ENCODE measurements at places on chromosomes 12 and 14.

- DNase-seq, result no peak
These were observed 118.0 kb downstream of the KICS2 start for GRCh38 chr12:64103825-64104740.

DNA sequence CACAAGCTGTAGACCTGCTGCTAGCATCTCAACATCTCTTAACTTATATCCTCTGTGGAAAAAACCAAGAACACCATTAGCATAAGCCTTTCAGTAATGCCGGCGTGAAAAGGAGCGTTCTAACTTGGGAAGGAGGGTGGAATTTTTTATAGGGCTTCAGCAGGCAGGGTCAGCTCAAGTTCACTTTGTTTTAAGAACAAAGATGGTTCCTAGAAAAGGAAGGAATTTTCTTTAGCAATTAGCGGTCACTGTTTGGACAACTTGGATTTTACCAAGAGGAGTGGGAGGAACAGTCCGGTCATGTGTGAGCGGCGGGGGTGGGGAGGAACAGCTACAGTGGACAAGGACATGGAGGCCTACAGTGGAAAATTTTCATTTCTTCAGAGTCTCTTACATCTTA, 35.9 kb downstream of the BBS10 start:
- DNase-seq, result no peak

GRCh38 chr12:91142221-91142631, 30.9 kb upstream of the LUM start:
- no peak for DNase-seq

DNA sequence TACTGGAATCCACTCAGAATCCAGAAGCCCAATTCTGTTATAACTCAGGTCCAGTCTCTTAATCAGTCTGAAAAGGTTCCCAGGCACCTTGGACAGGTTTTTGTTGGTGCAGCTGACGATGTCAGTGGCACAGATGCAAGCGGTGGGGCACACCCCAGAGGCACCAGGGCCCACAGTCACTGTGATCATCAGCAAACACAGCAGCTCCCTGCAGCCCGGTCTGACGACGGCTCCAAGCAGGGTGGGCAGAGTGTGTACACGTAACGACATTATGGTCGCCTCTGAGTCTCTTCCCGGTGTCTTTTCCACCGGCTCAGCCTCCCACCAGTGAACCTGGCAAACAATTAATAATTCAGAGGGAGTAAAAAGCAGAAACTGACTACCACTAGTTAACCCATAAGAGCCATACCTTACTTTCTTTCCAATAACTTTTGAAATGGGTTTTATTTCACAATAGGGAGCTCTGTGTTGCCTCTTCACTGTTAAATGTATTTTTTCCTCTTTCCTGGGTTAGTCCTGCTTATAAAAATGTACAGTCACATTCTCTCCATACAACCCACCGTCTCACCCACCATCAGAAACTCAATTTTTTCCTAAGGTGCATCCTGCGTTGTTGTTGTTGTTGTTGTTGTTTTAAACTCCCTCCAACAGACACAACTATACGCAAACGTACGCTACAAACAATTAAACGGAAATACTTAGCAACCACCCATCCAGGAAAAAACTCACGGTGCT, 521 bp upstream of the PCED1B start:
- DNase-seq, result peak; percentile 34

GRCh38 chr12:57429473-57430111, 1.3 kb downstream of the R3HDM2 start:
- no peak for DNase-seq

DNA sequence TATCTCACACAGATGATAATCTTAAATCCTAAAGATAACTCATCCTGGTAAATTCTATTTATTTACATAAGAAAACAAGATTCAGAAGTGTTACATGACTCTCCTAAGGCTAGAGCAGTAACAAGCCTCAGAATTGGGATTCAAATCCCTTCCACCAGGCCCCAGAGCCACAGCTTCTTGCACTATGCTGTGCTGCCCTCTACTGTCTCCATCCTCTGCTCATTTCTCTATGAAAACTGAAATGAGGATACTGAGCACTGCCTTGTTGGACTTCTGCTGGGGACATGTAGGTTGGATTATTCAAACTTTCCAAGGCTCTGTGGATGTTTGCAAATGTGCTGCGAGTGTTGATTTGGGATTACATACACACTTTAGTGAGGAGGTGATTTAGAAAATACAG, 23.5 kb upstream of the C12orf50 start:
- DNase-seq, result no peak

DNA sequence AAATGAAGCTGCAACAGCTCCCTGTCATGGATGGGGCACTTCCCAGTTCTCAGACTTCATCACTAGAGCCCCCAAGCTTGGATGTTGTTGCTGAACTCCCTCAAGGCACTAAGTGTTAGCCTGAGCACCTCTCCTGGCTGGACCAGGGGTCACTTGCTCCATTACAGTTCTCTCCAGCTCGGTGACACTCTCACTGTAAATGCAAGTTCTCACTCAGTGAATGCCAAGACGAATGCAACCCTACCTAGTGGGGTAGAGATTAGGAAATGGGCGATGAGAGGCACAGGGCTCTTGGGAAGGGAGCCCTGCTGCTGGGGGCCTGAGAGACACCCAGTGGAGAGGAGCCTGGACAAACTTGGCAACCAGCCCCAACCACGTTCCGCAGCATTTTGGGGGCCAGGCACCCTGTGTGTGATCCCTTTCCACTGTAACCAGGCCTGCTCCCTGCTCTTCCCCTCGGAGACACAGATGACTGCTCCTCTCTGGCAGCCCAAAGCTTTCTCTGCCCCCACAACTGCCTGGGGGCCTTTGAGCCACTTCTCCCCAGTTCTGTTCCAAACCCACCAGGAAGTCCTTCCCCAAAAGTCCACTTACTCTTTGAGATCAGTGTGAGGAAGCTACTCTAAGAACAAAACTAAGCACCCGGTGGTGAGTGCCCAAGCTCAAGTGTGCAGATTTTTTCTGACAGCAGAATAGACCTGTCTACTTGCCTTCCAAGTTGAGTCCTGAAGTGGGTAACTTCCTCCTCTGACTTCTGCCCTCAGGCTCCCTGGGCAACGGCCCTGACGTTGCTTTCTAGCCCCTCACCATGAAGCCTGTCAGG, 8.0 kb upstream of the SELPLG start:
- DNase-seq, result no peak

DNA sequence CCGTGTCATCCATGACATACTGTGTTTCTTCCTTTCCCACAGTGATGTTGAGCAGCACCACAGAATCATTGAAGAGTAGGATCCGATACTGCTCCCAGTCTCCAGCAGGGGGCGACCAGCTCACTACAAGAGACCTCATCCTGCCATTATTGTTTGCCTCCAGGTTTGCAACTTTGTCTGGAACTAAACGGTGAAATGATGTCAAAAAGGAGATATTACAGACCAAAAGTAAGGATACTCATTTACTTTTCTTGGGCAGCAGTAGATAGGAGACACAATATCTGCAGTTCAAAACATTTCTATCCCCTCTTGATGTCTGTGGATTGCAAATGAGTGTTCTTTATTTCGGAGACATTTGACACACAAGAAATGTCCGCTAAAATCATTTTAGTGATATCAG, 47.2 kb downstream of the PTPRB start:
- peak; percentile 42 for DNase-seq

GRCh38 chr12:93852173-93852591, 175.0 kb downstream of the CRADD start:
- DNase-seq, result no peak

DNA sequence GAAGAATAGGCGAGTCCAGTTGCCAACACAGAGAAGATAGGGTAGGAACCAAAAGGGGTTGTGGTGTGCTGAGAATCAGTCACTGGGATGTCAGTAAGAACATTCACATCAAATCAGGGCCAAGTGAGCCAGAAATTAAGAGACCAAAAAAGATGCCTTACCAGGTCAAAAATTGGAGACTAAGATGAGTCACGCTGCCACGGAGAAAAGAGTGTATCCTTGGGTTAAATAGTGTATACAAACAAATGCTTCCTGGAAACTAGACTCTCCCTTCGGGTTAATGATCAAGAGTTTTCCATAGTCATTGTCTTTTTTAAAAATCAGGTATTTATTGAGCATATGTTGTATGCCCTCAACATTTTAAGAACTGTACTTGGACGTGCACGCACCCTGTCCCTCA, 45.2 kb upstream of the BAZ1A start:
- no peak for DNase-seq

DNA sequence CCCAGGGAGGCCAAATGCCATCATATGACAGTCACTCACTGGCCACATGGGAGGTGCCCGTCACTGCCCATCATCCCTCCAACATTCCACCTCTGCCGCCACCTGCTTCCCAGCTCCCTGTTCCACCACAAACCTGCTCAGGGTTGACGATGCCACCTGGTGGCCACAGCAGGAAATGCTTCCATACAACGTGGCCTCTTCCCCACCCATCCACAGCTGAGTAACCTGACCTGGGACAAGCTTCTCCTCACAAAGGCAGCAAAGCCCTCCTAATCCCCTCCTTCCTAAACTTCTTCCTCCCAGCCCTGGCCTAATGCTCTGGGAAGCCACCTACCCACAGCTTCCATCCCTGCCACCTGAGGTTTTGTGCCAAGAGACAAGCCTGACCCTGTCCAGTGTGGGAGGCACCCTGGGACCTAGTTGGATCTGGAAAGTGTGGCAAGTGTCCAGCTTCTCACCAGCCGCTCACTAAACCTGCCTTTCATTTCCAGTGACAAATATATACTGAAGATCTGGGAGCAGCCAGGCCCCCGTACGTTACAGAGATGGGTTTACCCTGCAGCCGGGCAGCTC, 4.3 kb downstream of the DEGS2 start:
- DNase-seq, result no peak

GRCh38 chr12:65537978-65538377, 259.5 kb downstream of the MSRB3 start:
- DNase-seq, result no peak

DNA sequence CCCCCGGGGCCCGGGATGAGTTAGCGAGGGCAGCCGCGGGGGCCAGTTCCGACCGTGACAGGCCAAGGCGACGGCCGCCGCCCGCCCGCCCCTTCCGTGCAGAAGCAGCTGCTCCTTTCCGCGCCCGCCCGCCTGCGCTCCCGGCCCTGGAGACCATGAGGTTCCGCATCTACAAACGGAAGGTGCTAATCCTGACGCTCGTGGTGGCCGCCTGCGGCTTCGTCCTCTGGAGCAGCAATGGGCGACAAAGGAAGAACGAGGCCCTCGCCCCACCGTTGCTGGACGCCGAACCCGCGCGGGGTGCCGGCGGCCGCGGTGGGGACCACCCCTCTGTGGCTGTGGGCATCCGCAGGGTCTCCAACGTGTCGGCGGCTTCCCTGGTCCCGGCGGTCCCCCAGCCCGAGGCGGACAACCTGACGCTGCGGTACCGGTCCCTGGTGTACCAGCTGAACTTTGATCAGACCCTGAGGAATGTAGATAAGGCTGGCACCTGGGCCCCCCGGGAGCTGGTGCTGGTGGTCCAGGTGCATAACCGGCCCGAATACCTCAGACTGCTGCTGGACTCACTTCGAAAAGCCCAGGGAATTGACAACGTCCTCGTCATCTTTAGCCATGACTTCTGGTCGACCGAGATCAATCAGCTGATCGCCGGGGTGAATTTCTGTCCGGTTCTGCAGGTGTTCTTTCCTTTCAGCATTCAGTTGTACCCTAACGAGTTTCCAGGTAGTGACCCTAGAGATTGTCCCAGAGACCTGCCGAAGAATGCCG, 699 bp downstream of the MGAT2 start:
- peak; percentile 59 for DNase-seq

- no peak for DNase-seq
These were observed 349.0 kb upstream of the RGS6 start for GRCh38 chr14:71583194-71583593.

GRCh38 chr14:58746261-58746660, 108.5 kb downstream of the DACT1 start:
- DNase-seq, result no peak

DNA sequence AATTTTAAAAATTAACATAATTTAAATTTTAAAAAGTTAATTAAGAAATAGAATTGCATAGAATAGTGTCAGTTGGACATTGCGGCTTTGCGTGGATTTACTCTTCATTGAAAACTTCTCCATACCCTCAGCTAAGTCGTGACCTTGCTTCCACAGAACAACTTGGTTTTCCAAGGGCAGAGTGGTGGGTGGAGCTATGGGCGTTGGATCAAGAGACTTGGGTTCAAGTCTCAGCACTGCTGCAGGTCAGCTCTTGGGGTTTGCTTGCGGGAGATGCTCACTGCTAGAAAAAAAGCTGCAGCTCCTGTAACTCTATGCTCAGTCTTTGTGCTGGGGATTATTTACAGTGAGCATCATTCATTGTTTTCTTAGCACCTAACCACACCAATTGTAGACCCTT, 133.7 kb downstream of the PRIMA1 start:
- no peak for DNase-seq

- DNase-seq, result no peak
These were observed 6.3 kb downstream of the MGP start for GRCh38 chr12:14879222-14879933.

- DNase-seq, result peak; percentile 17
These were observed 240.0 kb upstream of the CPNE8 start for GRCh38 chr12:39145175-39145999.

DNA sequence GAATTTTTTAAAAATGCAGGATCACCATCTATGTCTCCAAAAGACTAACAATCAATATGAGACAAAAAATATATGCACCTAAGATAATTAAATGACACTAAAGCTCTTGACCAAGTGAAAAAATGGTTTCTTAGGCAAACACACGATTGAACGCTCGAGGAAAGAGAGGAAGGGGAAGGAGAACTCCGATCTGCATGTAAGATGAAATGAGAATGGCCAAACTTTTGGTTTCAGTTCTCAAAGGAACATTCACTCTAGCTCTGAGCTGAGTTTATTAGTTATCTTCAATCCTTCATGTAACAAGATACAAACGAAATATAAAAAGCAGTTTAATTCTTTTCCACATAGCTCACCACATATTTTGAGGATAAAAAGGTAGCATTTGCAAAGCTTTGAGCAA, 2.8 kb downstream of the DYRK4 start:
- no peak for DNase-seq

DNA sequence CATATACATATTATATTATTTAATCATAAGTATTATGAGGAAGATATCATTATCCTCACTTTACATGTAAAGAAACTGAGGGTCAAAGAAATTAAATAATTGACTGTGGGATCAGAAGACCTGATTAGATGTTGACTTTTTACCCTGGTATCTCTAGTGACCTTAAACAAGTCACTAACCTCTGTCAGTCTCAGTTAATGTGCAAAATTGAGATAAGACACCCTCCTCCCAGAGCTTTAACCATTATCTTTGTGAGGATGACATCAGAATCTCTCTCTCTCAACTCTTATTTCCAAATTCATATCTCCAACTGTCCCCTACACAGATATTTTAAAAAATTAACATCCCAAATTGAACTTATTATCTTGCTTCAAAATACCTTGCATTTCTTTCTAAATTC, 177.8 kb downstream of the KLHL28 start:
- DNase-seq, result no peak

All from stimulated activated CD4-positive, alpha-beta T cell treated with anti-CD3 and anti-CD28 coated beads, Interleukin-12 subunit alpha, Interleukin-12 subunit beta, amount 100 ng/mL, for 4 hours (primary cell).